ENCODE measurements at places on chromosomes 12 and 14.

GRCh38 chr14:61525293-61526011 lies 169.9 kb upstream of the HIF1A start:
- peak; percentile 73 for DNase-seq

- DNase-seq: no peak
These were observed 216.7 kb upstream of the SSTR1 start for GRCh38 chr14:37991027-37991426.

- DNase-seq: no peak
These were observed 587.4 kb downstream of the AACS start for GRCh38 chr12:125652681-125653080.

- no peak for DNase-seq
These were observed 492.2 kb downstream of the APAF1 start for GRCh38 chr12:99137124-99137855.

DNA sequence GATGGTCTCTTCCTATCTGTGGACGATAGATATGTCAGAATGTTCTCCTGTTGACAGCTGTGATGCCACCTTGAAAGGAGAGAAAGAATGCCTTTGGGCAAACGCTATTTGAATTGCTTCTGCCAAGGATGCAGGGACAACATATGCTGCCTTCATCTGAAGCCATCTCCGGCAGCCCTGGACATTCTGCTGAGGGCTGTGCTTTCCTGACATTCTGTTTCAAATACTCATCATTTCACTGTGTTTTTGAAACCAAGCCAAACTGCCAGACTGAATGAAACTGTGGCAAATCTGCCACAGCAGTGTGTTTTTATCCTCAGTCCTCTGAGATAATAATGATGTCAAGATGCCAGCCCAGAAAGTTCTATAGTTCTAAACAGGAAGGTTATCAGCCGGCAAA lies 85.8 kb upstream of the BCAT1 start:
- peak; percentile 10 for DNase-seq

- no peak for DNase-seq
These were observed 552.6 kb upstream of the ATP2B1 start for GRCh38 chr12:90261283-90261682.

DNA sequence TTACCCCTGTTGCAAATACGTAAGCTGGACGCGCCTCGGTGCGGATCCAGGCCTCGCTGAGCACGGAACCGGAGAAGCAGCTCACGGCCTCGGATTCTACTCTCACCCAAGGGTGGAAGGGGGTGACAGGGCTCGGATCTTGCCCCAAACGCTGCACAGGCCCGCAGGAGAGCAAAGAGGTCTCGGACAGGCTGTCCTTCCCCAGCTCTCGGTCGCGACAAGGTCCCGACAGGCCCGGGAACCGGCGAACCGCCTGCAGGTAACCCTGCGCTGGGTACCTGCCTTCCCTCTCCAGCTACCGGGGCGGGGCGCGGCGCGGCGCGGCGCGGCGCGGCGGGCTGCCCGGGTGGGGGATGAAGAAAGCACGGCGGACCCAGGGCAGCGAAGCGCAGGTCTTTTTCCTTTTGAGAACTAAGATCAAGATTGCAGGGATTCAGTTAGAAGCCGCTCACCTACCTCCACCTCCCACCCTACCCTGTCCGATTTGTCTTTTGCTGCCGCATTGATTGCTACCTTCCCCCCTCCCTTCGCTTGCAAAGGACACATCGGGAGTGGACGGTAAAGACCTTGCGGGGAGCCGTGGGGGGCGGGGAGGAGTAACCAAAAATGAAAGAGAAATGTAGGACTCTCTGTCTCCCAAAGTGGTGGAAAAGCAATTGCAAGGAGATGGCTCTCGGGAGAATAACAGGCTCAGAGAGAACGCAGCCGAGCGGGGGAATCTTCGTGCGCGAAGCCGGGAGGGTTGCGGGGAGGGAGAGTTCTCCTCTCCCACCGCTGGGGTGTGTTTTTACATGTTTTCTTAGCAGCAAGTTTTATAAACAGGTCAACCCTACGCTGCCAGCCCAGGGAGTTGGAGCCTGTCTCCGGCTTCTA lies 8.4 kb upstream of the TBX3 start:
- DNase-seq: no peak

- DNase-seq: no peak
These were observed 226.0 kb downstream of the AEBP2 start for GRCh38 chr12:19665121-19665900.

DNA sequence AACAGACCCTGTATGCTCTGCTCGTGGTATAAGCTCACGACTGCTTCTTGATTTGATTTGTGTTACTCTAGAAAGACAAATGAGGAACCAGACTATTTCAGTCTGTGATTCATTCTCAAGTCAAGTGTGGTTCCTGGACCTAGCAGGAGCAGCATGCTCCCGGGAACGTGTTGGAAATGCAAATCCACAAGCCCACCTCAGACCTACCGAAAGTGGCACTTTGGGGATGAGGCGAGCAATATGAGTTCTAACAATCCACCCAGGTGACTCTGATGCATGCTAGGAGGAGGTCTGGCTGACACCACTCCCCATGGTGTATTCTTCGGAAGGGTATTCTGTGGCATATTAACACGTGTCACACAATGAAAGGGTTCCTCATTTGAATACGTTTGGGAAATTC lies 59.5 kb upstream of the TMX1 start:
- no peak for DNase-seq

DNA sequence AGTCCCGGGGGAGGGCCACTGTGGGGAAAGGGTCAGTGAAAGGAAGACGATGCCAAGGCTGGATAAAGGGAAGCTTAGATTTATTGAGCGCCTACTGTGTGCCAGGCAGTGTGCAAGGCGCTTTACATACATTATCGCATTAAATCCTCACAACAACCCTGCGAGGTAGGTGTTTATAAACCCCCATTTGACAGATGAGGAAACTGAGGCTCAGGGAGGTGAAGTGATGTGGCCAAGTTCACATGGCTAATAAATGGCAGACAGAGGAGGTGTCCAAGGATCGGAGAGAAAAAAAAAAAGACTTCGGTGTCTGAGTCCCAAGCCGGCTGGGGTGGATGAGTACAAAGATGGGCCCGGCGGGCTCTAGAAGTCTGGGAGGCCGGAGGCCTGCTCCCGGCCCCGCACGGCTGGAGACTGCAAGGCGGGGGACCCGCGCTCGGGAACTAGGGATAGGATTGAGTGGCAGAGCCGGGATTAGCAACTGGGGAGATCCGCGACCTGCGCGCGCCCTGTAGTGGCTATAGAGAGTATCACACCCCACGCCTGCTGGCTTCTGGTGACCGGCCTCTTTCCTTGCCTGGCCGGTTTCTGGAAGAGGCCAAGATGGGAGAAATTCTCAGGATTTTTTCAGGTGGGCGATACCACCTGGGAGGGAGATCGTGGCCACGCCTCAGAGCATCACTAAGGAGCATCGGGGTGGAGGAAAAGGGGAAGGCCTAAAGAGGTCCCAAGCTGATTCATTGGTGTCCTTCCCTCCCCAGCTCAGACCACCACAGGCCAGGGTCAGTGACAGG lies 3.9 kb downstream of the DDN start:
- DNase-seq: peak; percentile 78

DNA sequence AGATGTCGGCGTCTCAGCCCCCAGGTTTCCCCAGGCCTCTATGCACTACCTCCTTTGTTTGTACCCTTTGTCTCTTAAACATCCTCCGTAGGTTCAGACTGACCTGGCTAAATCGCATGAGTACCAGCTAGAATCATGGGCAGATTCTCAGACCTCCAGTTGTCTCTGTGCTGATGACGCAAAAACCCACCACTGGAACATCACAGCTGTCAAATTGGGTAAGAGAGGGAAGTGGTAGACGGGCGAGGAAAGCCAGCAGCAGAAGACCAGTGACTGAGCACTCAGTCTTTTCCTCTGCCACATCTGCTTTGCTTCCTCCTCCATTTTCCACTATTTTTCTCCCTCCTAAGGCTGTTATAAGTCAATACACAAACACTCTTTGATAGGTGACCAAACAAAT lies 29.7 kb downstream of the A2ML1 start:
- DNase-seq: no peak

DNA sequence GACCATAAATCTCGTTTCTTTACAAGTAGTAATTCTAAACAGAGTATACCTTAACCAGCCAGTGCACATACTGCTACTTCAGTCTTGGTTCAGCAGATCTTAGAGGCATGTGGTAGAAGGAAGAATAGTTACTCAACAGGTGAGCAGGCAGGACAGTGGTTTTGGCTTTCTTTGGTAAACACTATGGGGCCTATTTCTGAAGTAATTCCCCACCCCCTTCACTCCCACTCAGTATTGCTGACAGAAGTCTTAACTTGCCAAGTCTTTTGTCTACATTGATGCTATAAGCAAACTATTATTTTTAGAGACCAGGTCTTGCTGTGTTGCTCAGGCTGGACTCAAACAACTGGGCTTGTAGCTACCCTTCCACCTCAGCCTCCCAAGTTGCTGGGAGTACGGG lies 68.5 kb downstream of the FBXO34 start:
- DNase-seq: no peak

DNA sequence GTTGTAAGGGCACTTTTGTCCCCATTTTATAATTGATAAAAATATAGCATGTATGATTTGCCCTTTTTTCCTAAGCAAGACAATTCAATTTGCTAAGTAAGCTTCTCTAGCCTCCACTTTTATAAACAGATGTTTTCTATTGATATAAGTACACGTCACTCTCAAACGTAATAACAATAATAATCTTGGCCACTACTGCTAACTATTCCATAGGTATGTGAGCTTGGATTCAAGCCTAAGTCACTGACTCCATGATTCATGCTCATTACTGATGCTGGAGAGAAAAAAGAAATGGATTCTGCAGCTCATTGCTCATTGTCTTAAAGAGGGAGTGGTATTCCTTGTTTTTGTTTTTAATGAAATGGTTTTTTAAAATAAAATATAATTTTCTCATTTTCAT lies 661.0 kb downstream of the GALC start:
- DNase-seq: no peak

- DNase-seq: no peak
These were observed 21.6 kb upstream of the SMUG1 start for GRCh38 chr12:54210400-54210790.

- peak; percentile 58 for DNase-seq
These were observed 1.0 kb upstream of the DUSP6 start for GRCh38 chr12:89353188-89353822.

DNA sequence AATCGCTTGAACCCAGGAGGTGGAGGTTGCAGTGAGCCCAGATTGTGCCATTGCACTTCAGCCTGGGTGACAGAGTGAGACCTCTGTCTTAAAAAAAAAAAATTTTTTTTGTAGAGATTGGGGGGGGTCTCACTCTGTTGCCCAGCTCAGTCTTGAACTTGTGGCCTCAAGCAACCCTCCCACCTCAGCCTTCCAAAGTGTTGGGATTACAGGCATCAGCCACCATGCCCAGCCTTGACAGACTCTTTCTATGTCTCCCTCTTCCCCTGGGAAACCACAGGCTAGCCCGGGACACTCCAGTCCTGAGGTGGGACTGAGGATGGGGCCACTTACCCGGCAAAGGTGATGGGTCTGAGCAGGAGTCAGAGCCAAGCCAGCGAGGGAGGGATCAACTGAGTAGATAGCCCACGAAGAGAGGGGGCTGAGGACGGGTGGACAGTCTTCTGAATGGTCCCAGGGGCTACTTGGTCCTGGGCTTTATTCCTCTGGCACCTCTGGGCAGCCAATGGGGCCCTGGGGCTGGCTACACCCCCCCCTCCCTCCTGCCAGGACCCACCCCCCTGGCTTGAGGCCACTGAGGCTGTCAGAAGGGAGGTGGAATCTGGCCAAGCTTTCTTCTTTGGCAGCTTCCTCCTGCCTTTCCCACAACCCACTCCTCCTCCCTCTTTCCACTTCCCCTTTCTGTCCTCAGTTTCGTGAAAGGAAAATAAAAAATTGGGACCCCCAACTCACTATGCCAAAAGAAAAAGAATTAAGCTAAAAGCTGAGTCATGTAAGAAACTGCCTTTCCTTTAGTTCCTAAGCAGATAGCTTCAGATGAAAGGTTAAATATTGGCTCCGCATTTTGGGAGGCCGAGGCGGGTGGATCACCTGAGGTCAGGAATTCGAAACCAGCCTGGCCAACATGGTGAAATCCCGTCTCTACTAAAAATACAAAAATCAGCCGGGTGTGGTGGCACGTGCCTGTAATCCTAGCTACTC lies at the start of gene SDS:
SDS (minus strand) TSS at position 453 of the 981 bp plus-strand sequence. CDS start 4,179 bp downstream, outside the sequence.
- DNase-seq: no peak

DNA sequence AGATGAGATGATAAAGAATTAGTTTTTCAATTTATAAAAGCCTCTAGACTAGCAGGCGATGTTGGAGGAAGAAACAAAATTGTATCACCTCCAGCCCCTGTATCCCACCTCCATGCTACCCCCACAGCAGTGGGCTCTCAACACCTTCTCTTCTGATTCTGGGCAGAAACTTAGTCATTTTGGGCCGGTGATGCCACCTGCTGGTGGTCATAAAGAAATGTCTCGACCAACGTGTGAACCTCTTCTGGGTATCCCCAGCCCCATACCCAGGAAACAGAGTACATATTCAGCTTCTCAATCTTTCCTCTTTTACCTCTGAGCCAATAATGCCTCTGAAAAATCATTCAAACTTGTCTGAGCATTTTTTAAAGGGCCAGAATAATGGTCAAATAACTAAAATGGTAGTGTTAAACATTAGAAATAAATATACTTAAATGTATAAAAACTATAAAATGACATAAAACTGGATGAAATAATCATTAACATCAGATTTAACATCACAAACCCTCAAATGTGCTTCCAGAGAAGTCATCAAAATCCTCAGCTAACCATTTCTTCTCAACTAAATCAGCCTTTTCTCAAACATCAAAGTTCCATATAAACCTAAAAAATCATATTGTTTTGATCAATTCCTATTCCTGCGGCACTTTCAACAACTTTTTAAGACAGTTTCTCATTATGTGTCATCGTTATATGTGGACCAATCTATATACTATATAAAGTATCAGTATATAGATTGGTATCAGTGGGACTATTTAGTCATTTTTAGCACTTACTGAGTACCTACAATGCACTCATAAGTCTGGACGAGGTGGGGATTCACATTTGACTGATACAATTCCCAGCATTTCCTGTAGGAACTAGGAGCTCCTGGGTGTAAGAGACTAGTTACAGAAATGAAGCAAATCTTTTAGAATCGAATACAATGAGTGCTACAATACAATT lies 69.4 kb downstream of the ATXN2 start:
- DNase-seq: peak; percentile 25

GRCh38 chr12:124599074-124599999 lies 31.9 kb upstream of the NCOR2 start:
- peak; percentile 53 for DNase-seq

DNA sequence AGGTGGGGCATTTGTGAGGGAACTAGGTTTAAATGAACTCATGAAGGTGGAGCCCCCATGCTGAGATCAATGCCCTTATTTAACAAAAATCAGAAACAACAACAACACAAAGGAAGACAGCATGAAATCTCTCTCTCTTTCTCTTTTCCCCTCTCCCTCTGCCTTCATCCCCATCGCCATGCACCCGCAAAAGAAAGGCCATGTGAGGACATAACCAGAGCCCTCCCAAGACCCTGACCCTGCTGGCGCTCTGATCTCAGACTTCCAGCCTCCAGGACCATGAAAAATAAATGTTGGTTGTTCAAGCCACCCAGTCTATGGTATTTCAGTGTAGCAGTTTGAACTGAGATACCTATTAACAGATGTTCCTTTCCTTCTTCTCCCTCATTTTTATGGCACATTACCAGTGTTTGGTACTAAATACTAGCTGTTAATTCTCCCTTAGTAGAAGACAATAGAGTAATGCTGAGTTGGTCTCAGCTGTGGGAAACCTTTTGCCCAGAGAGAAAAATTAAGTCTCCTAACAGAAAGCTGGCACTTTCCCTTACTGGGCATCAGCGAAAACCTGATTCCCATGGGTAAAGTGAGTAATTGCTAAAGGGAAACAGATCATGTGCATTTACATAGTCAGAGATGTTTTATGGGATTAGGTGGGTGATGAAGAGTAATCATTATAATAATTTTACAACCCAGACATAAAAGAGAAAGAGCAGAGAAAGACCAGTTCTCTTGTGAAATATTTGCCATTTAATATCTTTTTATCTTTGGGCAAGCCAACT lies 264.0 kb upstream of the PLEKHG7 start:
- DNase-seq: no peak
